ENCODE measurements at places on chromosomes 5 and 9. TPM values are rescaled to one million over a fixed set of nuclear protein-coding genes. Genes with fewer than 3 reads are reported as not detected.

- H3K27me3 ChIP-seq = peaks cover 46% of the 10 kb centered on the region
- DNase-seq = no peak
- H3K4me1 ChIP-seq = peaks cover 23% of the 10 kb centered on the region
- peak overlapping the region; percentile 13 for H3K27ac ChIP-seq
- peaks cover 2% of the 10 kb centered on the region for H3K36me3 ChIP-seq
Observed at GRCh38 chr5:66850354-66851075, 254.3 kb downstream of the MAST4 start.

DNA sequence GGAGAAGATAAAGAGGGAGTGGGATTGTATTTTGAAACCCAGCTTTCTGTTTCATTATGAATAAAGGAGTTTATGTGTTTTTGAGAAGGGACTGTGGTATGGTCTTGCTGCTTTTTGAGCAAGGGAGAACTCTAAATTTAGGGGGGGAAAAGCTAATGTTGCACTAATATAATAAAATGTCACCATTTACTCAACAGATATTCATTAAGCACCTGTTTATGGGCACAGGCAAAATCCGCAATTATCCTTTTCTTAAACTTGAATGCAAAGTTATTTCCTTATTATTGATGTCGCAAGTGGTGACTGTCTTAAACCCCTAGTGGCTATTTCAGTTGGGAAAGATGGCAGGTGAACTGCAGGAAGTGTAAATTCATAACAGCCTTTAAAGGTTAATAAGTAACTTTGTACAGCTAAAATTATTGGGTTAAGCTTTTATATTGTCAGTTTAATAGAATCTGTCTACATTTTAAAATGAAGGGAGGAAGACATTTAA, 1.5 kb downstream of the CDC42SE2 start:
- no peak for DNase-seq
- peak overlapping the region; percentile 92 for H3K27ac ChIP-seq
- H3K27me3 ChIP-seq = no peaks in the 10 kb centered on the region
- H3K36me3 ChIP-seq = peaks cover 15% of the 10 kb centered on the region
- H3K4me1 ChIP-seq = peaks cover 54% of the 10 kb centered on the region

DNA sequence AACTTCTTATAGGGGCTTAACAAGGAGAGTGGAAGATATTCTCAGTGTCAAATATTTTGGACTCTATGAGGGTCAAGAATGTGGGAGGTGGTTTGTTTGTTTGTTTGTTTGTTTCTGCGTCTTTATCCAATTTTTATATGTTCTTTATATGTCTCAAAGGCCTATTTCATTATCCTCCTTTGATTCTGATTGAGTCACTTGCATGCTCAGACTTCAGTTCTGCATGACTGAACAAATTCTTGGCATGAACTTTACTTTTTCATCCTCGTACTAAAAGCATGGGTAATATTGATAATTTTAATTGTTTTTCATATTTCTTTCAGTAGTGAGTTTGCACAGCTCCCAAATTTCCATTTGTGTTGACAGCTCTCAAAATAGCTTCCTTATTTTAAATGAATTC, 19.2 kb upstream of the ERBIN start:
- H3K36me3 ChIP-seq = no peaks in the 10 kb centered on the region
- no peak overlapping the region for H3K27ac ChIP-seq
- H3K27me3 ChIP-seq = no peaks in the 10 kb centered on the region
- H3K4me3 ChIP-seq = no peak overlapping the region

- H3K27me3 ChIP-seq = no peaks in the 10 kb centered on the region
- no peak for DNase-seq
- H3K36me3 ChIP-seq = no peaks in the 10 kb centered on the region
- no peak overlapping the region for H3K4me3 ChIP-seq
- no peaks in the 10 kb centered on the region for H3K4me1 ChIP-seq
- no peak overlapping the region for H3K27ac ChIP-seq
Observed at GRCh38 chr5:81639556-81639955, 111.3 kb downstream of the SSBP2 start.

- no peaks in the 10 kb centered on the region for H3K36me3 ChIP-seq
- peaks cover 42% of the 10 kb centered on the region for H3K27me3 ChIP-seq
- no peaks in the 10 kb centered on the region for H3K4me1 ChIP-seq
- no peak overlapping the region for H3K27ac ChIP-seq
- H3K4me3 ChIP-seq = no peak overlapping the region
Observed at GRCh38 chr5:136022965-136023364, 5.8 kb upstream of the TGFBI start.

- no peak overlapping the region for H3K27ac ChIP-seq
- H3K27me3 ChIP-seq = no peaks in the 10 kb centered on the region
- H3K36me3 ChIP-seq = no peaks in the 10 kb centered on the region
- H3K4me1 ChIP-seq = peaks cover 48% of the 10 kb centered on the region
- DNase-seq = no peak
Observed at GRCh38 chr5:133400831-133401351, 211.4 kb downstream of the FSTL4 start.

DNA sequence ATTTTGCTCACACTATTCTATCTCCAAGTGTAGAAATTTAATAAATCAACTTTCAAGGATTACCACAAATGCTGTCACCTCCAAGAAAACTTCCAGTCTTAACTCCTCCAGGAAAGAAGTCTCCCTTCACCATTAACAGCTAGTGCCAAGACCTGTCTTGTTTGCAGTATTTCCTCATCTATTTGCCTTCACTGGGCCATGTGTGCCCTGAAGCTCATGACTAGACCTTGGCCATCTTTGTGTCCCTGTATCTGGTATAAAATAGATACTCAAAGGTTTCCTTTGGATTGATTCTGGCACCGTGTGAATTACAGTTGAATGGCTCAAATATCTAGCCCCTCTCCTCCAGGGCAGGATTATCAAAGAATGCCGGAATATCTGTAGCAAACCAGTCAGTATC, 346.7 kb upstream of the KLF4 start:
- H3K4me3 ChIP-seq = no peak overlapping the region
- H3K27me3 ChIP-seq = no peaks in the 10 kb centered on the region
- no peak overlapping the region for H3K27ac ChIP-seq
- no peak for DNase-seq
- no peaks in the 10 kb centered on the region for H3K4me1 ChIP-seq

GRCh38 chr5:57501414-57502201, 19.0 kb upstream of the ACTBL2 start:
- H3K27ac ChIP-seq = no peak overlapping the region
- no peak overlapping the region for H3K4me3 ChIP-seq
- no peak for DNase-seq
- H3K36me3 ChIP-seq = no peaks in the 10 kb centered on the region
- peaks cover 38% of the 10 kb centered on the region for H3K4me1 ChIP-seq

- no peak overlapping the region for H3K27ac ChIP-seq
- no peak for DNase-seq
- H3K4me3 ChIP-seq = no peak overlapping the region
Observed at GRCh38 chr5:163190283-163190682, 247.1 kb upstream of the CCNG1 start.

DNA sequence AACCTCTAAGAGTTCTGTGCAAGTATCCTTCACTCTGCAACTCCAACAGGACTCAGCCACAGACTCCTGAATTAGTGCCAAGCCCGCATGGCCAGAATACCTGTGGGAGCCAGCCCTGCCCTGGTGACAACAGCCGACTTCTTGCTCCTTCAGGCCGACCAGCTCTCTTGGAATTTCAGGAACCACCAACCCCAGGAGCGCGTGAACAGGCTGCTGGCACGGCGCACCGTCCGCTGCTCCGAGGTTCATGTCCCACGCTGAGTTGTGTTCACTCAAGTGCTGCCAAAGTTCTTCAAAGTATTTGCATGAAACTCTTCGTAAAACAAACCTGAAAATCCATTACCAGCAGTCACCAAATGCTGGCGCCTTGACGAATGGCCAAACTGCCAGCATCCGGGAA, 232.8 kb downstream of the NR2F1-AS1 start:
- no peaks in the 10 kb centered on the region for H3K27me3 ChIP-seq
- no peaks in the 10 kb centered on the region for H3K4me1 ChIP-seq
- H3K36me3 ChIP-seq = no peaks in the 10 kb centered on the region

GRCh38 chr5:35331956-35332950, 102.0 kb upstream of the PRLR start:
- no peak overlapping the region for H3K27ac ChIP-seq
- no peaks in the 10 kb centered on the region for H3K4me1 ChIP-seq
- no peak overlapping the region for H3K4me3 ChIP-seq
- peaks cover 11% of the 10 kb centered on the region for H3K27me3 ChIP-seq

DNA sequence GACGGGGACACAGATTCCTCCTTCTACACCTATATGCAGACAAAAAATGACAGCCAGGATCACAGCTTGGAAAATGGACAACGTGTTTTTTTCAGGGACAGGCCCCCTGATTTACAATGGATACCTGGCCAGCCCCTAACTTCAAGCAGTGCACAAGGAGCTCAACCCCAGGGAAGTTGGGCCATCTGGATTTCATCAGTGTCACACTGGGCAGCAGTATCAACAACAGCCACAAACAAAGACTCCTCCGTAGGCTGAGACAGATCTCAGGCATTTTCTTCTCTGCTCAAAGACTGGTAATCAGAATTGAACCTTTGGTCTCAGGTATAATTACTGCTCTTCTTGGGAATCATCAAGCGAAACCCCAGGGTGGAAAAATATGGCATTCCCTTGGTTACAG, 374.0 kb downstream of the ZNF608 start:
- DNase-seq = no peak
- no peak overlapping the region for H3K27ac ChIP-seq
- H3K27me3 ChIP-seq = no peaks in the 10 kb centered on the region
- H3K36me3 ChIP-seq = no peaks in the 10 kb centered on the region
- no peak overlapping the region for H3K4me3 ChIP-seq

DNA sequence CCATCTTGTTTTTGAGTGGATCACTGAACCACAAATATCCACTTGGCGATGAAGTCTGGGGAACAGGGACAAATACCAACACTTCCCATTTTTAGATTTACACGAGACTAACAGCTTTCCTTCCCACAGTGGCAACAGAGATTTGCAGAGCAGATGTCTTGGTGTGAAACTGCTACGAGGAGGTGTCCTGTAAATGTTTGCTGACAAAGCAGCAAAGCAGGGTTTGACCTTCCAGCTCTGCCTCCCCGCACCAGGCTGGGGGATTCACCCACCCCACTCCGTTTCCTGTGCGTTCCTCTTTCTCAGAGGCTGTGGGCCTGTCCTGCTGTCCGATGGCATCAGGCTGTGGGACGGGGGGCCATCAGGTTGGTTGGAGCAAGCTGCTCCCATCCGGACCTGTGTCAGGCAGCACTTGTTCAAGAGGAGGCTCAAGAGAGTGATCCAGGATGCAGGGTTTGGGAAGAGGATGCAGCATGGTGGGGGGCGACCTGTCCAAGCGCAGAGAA, 693 bp upstream of the RGS3 start:
- no peak for DNase-seq
- H3K27me3 ChIP-seq = no peaks in the 10 kb centered on the region
- H3K4me3 ChIP-seq = no peak overlapping the region
- no peaks in the 10 kb centered on the region for H3K4me1 ChIP-seq
- no peak overlapping the region for H3K27ac ChIP-seq

- H3K27ac ChIP-seq = no peak overlapping the region
- H3K4me1 ChIP-seq = peaks cover 27% of the 10 kb centered on the region
- DNase-seq = no peak
- H3K36me3 ChIP-seq = no peaks in the 10 kb centered on the region
- no peaks in the 10 kb centered on the region for H3K27me3 ChIP-seq
- no peak overlapping the region for H3K4me3 ChIP-seq
Observed at GRCh38 chr9:4932681-4933080, 52.4 kb upstream of the JAK2 start.

DNA sequence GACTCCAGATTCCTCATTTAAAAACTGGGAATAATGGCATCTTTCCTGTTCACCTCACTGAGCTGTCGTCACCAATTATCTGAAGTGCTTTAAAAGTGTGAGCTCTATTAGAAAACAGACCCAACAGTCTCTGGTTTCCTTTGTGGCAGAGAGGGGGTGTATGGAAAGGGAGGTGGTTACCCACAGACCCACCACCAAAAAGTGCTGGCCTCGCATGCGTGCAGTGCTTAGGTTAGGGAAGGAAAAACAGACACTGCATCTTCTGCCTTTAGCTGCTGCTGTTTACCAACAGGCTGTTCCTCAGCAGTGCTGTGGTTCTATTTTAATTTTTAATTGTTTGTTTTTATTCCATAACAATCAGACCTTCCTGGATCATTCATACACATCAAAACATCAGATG, 249.6 kb downstream of the PIK3R1 start:
- DNase-seq = peak; percentile 55
- H3K27me3 ChIP-seq = peaks cover 11% of the 10 kb centered on the region
- H3K36me3 ChIP-seq = no peaks in the 10 kb centered on the region
- H3K4me3 ChIP-seq = no peak overlapping the region
- no peaks in the 10 kb centered on the region for H3K4me1 ChIP-seq
- no peak overlapping the region for H3K27ac ChIP-seq

GRCh38 chr5:44869928-44870327, 61.2 kb downstream of the MRPS30 start:
- H3K36me3 ChIP-seq = no peaks in the 10 kb centered on the region
- DNase-seq = no peak
- peaks cover 14% of the 10 kb centered on the region for H3K4me1 ChIP-seq
- no peak overlapping the region for H3K27ac ChIP-seq
- H3K27me3 ChIP-seq = peaks cover 27% of the 10 kb centered on the region

- H3K27me3 ChIP-seq = no peaks in the 10 kb centered on the region
- peaks cover 3% of the 10 kb centered on the region for H3K36me3 ChIP-seq
- H3K27ac ChIP-seq = peak overlapping the region; percentile 79
- no peak overlapping the region for H3K4me3 ChIP-seq
Observed at GRCh38 chr9:36204906-36205547, 14.3 kb downstream of the CLTA start.

DNA sequence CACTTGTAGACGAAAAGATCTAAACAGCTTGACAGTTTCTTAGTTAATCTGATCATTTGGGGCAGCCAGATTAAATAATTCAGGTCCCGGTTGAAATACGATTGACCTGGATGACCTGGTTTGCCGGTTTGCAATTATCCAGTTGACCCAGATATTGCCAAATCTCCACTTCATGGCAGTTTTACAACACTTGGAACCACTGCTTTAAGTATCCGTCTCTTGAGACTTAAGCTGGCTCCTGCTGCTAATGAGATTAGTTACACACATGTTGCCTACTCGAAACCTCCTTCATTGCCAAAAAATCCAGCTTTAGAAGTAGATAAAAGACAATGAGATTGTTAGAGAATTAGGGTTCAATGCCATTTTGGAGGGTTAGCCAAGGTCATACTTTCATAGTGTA, 136.2 kb upstream of the HAPLN1 start:
- H3K4me3 ChIP-seq = no peak overlapping the region
- H3K27me3 ChIP-seq = no peaks in the 10 kb centered on the region
- H3K27ac ChIP-seq = no peak overlapping the region
- no peak for DNase-seq

DNA sequence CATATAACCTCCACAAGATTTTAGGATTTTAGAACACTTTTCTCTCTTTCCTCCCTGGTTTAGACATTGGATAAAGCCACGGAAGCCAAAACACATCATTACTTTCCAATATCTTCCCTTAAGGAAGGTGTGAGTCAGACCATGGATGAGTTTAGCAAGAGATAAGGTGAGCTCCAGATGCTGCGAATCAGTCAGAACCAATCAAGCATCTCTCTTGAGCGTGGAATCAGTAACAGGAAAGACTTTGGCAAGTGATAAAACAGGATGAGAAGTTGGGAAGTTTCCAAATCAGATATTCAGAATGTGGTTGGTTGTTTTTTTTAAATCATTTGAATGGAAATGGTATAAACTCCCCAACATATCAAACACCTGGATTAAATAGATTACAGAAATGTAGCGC, 397.8 kb downstream of the EFNA5 start:
- H3K27me3 ChIP-seq = peaks cover 5% of the 10 kb centered on the region
- no peak for DNase-seq
- H3K4me3 ChIP-seq = no peak overlapping the region
- no peak overlapping the region for H3K27ac ChIP-seq
- no peaks in the 10 kb centered on the region for H3K36me3 ChIP-seq
- no peaks in the 10 kb centered on the region for H3K4me1 ChIP-seq

SPATA31E1 gene
- not detected for total RNA-seq

ZNF367 gene
- 22.6 TPM for total RNA-seq

GRIN1 gene
- total RNA-seq = 0.38 TPM

PLCXD3 gene
- total RNA-seq = not detected

DMRT3 gene
- not detected for total RNA-seq

ADGRV1 gene
- 0.21 TPM for total RNA-seq

All from activated T-cell treated with anti-CD3 and anti-CD28 coated beads, Interleukin-2, amount 50 U/mL, for 72 hours (primary cell).